COR-L47 (cell line): ENCODE measurements at places on chromosomes 2 and 18.
A peak's percentile ranks its signal among the peaks of the same experiment; 100 is the strongest.

DNA sequence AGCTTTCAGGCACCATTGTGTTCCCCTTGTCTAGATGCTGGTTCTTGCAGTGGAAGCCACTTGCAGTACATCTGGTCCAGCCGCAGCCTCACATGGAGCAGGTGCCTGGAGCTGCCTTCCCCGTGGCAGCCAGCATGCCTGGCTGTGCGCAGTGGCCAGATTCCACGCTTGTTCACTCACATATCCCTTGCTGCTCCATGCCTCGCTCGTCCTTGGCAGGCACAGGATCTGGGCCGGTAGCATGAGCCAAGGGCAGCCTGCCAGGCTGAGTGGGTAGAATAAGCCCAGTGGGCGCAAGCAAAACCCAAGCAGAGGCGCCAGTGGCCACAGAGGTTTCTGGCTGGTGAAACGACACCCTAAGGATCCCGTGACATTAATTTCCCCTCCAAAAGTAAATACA lies 20.6 kb downstream of the TMX3 start:
- no peak for DNase-seq

- DNase-seq = peak; percentile 13
These were observed 13.3 kb downstream of the AGAP1 start for GRCh38 chr2:235506997-235507615.

DNA sequence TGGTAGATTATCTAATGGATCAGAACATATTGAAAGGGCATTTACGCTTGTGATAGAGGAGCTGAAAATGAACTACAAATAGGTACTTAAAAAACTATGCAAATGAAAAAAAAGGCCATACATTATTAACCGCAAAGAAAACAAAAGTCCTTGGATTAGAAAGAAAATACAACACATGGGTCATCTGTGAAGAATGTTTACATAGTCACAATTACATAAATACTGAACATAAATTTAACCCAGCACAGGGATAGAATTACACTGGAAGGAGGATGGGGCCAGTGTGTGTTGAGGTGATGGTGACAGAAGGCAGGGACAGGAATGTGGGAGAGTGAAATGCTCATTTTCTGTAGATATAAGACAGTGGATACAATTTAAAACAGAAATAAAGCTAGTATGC lies 6.6 kb downstream of the NTSR2 start:
- DNase-seq = no peak

GRCh38 chr2:147198651-147199171 lies 646.1 kb upstream of the ACVR2A start:
- no peak for DNase-seq

GRCh38 chr2:23034996-23035395 lies 350.0 kb upstream of the KLHL29 start:
- no peak for DNase-seq
